ENCODE measurements at places on chromosomes 3 and 15.

DNA sequence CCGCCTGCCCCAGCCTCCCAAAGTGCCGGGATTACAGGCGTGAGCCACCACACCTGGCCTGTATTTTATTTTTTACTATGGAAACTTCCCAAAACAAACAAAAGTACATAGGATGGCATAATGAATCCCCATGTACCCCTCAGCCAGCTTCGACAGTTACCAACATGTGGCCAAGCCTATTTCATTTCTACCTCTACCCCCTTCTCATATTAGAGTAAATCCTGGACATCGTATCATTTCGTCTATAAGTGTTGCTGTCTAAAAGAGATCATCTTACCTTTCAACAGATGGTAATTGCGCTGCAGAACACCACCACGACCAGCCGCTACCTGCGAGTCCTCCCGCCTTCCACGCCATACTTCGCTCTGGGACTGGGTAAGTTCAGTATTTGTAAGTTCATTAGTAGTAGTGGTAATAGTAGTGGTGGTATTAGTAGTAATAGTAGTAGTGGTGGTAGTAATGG lies 44.9 kb downstream of the DLEC1 start:
- H3K36me3 ChIP-seq: peaks cover 8% of the 10 kb centered on the region
- DNase-seq: no peak
- H3K4me3 ChIP-seq: 0 out of 2 replicates have a peak overlapping the region, but pooled peaks have one; percentile 2
- no peaks in the 10 kb centered on the region for H3K4me1 ChIP-seq

DNA sequence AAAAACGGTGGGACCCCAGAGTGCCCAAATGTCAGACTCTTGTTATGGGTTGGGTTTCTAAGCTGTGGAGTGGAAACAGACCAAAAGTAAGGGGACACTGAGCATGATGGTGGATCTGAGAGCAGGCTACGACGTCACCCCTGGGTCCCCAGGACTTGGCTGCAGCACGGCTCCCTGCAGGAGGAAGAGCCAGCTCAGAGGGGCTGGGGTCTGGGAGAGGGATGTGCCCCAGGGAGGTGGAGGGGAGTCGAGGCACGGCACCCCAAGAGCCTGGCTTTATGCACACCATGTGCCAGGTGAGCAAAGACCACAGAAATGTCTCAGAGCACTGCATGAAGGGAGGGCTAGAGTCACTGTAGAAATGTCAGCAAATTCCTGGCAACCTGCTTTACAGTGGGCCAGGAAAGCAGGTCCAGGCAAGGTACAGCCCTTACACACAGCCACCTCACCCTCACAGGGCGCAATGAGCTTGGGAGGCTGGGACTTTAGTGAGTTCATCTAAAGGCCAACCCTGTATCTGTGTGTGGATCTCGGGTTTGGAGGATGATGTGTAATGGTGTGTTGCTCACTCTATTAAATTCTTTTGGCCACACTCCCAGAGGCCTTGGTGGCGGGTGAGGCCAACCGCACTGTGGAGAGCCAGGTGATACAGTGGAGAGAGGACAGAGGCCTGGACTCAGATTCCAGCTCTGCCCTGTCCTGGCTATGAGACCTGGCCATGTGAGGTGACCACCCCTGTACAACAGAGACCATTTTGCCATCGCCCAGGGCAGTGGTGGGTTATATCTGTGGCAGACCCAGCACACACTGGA lies 14.1 kb downstream of the CTSH start:
- peaks cover 40% of the 10 kb centered on the region for H3K27me3 ChIP-seq
- H3K4me3 ChIP-seq: no peak overlapping the region
- H3K27ac ChIP-seq: peak overlapping the region; percentile 26
- H3K36me3 ChIP-seq: no peaks in the 10 kb centered on the region

DNA sequence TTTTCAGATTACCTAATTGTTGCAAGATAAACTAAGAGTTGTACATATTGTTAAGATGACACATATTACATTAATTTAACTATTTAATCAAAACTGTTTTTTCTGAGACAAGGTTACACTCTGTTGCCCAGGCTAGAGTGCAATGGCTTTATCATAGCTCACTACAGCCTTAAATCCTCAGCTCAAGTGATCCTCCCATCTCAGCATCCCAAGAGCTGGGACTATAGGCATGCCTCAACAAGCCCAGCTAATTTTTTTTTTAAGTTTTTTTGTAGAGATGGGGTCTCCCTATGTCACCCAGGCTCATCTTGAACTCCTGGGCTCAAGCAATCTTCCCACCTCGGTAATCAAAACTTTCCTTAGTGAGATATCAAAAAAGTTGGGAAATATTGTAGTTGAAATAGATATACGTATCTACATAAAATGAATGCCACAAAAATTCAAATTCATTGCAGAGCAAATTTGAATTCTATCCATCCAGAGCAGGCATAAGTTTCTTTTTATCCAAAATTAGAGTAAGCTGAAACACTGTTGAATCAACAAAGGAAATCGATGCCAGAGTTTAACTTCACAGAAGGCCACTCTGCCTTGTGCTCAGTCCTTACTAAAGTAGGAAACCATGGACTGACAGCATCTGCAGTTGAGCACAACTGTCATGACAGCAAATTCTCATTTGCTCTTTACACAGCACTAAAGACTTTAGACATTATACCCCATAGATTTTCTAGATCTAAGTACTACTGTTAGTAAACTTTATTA lies 15.5 kb downstream of the ATOSA start:
- H3K27ac ChIP-seq: no peak overlapping the region
- H3K4me1 ChIP-seq: peaks cover 20% of the 10 kb centered on the region
- H3K36me3 ChIP-seq: peaks cover 54% of the 10 kb centered on the region
- DNase-seq: no peak

DNA sequence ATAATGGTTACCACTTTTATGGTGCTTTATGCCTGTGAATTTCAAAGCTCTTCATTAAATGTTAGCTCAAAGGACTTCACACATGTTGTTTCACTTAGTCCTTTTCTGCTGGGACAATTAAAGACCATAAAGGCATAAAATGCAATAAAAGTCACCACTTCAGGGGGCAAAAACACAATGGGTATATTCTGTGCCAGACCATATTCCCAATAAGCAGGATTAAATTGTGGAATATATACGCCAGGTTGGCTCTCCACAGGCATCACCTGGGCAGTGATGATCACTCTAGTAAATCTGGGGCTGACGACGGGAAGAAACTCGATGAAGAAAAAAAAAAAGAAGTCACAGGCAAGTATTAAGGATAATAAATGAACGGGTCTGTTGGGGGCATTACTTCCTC lies 370.2 kb upstream of the CNTN4 start:
- no peaks in the 10 kb centered on the region for H3K4me1 ChIP-seq
- H3K4me3 ChIP-seq: no peak overlapping the region
- peaks cover 3% of the 10 kb centered on the region for H3K27me3 ChIP-seq
- no peaks in the 10 kb centered on the region for H3K36me3 ChIP-seq
- no peak for DNase-seq

DNA sequence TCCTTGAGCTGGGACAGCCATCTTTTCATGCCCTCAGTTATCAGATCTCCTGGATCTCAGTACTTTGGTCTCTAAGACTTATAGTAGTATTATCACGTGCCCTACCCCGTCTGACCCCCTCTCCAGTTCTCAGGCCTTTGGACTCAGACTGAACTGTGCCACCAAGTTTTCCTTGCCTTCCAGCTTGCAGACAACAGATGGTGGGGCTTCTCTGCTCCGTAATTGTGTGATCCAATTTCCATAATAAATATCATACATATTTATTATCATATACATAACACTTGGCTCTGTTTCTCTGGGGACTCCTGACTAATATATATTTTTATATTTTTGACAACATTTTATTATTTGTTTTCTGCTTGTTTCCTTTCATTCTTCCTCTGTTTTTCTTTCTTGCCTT lies 458.8 kb upstream of the SEMA6D start:
- H3K27ac ChIP-seq: no peak overlapping the region
- no peak overlapping the region for H3K4me3 ChIP-seq
- DNase-seq: no peak
- H3K4me1 ChIP-seq: no peaks in the 10 kb centered on the region
- H3K36me3 ChIP-seq: no peaks in the 10 kb centered on the region

GRCh38 chr3:150920236-150920635 lies 15.0 kb upstream of the MINDY4B start:
- peaks cover 21% of the 10 kb centered on the region for H3K27me3 ChIP-seq
- H3K4me1 ChIP-seq: peaks cover 5% of the 10 kb centered on the region
- H3K27ac ChIP-seq: no peak overlapping the region
- DNase-seq: peak; percentile 26

GRCh38 chr3:128442070-128442469 lies 24.6 kb downstream of the DNAJB8 start:
- no peak for DNase-seq
- no peak overlapping the region for H3K27ac ChIP-seq
- H3K27me3 ChIP-seq: peaks cover 31% of the 10 kb centered on the region
- peaks cover 11% of the 10 kb centered on the region for H3K4me1 ChIP-seq

DNA sequence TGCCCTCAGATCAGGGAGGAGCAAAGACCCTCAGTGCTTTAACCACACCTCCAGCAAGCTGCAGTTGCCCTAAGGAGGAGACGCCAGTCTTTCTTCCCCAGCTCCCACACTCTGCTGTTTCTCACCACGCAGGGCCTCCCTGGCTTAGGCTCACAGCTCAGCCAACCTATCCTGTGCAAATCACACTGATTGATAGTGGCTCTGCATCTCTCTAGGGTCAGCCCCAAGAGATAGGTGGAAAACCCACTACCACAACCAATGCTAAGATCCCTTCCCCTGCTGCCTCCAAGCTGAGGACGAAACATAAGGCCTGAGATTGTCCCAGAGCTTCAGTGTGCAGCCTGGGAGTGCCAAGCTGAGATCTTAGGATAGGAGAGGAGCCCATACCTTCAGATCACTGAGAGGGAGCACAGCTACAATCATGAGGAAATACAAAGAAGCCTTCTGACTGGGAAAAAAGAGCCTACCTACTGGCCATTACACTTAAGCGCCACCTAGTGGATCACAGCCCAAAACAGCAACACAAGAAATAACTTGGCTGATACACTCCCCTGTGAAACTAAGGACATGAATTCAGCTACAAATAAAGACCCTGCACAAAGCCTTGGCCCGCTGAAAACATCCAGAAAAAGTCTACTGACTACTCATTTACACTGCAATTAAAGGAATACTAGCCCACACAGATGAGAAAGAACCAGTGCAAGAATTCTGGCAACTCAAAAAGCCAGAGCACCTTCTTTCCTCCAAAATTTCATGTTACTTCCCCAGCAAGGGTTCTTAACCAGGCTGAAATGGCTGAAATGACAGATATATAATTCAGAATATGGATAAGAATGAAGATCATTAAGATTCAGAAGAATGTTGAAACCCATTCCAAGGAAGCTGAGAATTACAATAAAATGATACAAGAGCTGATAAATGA lies 271.5 kb upstream of the DCBLD2 start:
- no peak overlapping the region for H3K4me3 ChIP-seq
- peaks cover 14% of the 10 kb centered on the region for H3K4me1 ChIP-seq
- no peak overlapping the region for H3K27ac ChIP-seq
- H3K36me3 ChIP-seq: no peaks in the 10 kb centered on the region
- DNase-seq: peak; percentile 71

GRCh38 chr15:69979783-69980182 lies 117.9 kb downstream of the TLE3 start:
- no peaks in the 10 kb centered on the region for H3K36me3 ChIP-seq
- no peak overlapping the region for H3K4me3 ChIP-seq
- H3K4me1 ChIP-seq: peaks cover 7% of the 10 kb centered on the region
- DNase-seq: no peak

DNA sequence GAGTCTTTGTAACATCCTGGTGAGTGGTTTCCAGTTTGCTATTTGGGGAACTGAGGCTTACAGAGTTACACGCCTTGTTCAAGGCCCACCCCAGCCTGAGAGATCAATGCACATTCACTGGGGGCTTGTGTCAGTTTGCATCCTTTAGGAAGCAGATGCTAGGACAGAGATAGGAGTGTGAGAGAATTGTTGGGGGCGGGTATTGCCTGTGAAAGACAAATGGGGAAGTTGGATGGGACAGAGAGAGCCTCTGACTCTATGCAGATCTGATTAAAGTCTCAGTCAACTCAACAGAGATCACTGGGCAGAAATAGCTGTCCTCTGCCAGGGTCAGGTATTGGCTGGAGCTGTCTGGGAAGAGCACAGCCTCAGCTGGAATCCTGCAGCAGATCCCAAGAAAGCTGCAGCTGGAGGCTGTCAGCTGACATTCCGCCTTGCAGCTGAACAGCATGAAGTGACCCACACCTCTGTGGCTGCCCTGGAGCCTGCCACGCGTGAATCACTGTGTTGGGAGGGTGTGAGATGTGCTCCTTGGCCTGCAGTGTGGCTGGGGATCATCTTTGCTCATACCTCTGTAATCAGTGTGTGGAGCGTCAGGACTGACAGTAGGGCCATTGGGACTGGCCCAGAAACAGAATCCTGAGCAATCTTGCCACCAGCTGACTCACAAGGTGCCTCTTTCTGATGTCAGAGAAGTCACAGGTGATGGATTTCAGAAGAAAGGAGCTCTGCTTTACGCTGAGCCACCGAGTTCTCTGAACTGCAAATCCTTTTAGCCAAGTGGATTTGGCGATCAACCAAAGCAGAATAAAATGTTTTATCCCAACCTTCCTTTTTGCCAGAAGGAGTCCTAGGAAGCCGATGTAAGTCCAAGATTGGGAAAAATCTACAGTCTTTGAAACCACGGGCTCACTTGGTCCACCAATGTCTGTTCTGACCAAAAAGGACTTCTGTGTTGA lies 284.1 kb upstream of the LRRFIP2 start:
- DNase-seq: no peak
- no peaks in the 10 kb centered on the region for H3K36me3 ChIP-seq
- H3K27me3 ChIP-seq: peaks cover 42% of the 10 kb centered on the region
- no peak overlapping the region for H3K4me3 ChIP-seq
- H3K27ac ChIP-seq: no peak overlapping the region

DNA sequence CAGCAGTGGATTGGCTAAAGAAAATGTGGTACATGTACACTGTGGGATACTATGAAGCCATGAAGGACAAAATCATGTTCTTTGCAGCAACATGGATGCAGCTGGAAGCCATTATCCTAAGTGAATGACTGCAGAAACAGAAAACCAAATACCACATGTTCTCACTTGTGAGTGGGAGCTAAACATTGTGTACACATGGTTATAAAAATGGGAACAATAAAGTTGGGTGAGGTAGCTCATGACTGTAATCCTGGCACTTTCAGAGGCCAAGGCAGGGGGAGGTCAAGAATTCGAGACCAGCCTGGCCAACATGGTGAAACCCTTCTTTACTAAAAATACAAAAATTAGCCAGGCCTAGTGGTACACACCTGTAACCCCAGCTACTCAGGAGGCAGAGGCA lies 3.6 kb upstream of the OR4F6 start:
- H3K27ac ChIP-seq: no peak overlapping the region
- no peak overlapping the region for H3K4me3 ChIP-seq
- peaks cover 24% of the 10 kb centered on the region for H3K4me1 ChIP-seq
- no peak for DNase-seq
- peaks cover 3% of the 10 kb centered on the region for H3K27me3 ChIP-seq
- no peaks in the 10 kb centered on the region for H3K36me3 ChIP-seq

DNA sequence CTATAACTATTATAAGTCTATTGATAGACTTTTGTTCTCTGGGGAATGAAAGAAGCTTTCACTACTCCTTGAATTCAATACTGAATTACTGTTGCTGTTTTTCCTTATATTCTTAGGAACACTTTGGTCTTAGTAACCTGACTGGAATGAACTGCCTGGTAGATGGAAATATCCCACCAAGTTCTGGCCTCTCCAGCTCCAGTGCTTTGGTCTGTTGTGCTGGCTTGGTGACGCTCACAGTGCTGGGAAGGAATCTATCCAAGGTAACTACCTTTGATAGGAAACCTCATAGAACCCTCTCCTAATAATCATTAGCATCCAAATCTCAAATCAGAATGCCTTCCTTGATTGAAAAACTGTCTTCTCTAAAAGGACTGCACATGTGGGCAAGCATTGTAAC lies 69.1 kb downstream of the GALK2 start:
- peaks cover 1% of the 10 kb centered on the region for H3K27me3 ChIP-seq
- no peak overlapping the region for H3K4me3 ChIP-seq
- peaks cover 10% of the 10 kb centered on the region for H3K36me3 ChIP-seq
- H3K4me1 ChIP-seq: peaks cover 27% of the 10 kb centered on the region
- no peak for DNase-seq

- DNase-seq: peak; percentile 45
- H3K4me1 ChIP-seq: peaks cover 70% of the 10 kb centered on the region
Observed at GRCh38 chr3:101193957-101194356, 126.4 kb downstream of the IMPG2 start.
